ENCODE measurements at places on chromosomes 4 and X. TPM values are rescaled to one million over a fixed set of nuclear protein-coding genes. Genes with fewer than 3 reads are reported as not detected.

TEX13B gene
- polyA plus RNA-seq, result not detected

DNA sequence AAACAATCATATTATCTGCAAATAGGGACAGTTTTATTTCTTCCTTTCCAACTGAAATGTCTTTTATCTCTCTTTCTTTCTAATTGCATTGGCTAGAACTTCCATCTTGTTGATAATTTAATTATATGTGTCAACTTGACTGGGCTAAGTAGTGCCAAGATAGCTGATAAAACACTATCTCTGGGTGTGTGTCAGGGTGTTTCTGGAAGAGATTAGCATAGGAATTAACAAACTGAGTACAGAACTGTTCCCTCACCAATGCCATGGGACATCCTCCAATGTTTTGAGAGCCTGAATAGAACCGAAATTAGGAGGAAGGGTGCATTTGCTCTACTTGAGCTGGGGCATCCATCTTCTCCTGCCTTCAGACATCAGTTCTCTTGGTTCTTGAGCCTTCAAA is 1027.2 kb downstream of the FAT4 start:
- DNase-seq, result no peak

DNA sequence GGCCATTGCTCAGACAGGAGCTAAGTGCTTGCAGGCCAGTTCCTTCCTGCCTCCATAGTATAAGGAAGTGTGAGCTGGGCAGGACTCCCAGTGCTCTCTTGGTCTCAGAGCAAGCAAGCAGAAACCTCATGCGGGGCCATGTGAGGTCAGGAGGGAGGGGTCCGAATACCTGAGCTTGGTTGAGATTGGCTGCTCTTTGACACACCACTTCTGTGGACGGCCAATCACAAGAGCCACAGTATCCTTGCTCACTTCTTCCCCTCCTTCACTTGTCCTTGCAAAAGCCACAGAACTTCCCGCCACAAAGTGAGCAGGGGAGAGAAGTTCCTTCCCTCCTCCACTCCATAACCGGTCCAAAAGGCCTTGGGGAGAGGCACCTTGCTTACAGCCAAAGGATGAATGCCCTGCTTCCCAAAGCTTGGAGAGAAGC is 56.7 kb downstream of the PRPS1 start:
- DNase-seq, result no peak

DNA sequence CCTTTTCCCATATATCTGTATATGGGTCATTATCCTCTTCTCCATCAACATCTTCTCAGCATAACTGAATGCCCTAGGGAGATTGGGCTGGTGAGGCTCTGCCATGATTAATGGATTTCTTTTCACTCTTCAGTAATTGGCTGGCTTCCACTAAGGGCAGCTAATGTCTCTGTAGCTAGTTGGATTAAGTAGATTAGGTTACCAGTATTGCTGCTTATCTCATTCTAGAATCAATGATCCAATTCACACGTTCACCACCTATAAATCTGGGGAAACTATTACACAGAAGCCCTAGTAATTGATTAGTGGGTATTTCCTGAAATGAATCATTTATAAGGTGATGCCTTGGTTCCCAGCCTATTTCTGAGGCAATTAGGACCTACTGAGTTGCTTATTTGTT is 94.8 kb downstream of the KDR start:
- DNase-seq, result no peak

DNA sequence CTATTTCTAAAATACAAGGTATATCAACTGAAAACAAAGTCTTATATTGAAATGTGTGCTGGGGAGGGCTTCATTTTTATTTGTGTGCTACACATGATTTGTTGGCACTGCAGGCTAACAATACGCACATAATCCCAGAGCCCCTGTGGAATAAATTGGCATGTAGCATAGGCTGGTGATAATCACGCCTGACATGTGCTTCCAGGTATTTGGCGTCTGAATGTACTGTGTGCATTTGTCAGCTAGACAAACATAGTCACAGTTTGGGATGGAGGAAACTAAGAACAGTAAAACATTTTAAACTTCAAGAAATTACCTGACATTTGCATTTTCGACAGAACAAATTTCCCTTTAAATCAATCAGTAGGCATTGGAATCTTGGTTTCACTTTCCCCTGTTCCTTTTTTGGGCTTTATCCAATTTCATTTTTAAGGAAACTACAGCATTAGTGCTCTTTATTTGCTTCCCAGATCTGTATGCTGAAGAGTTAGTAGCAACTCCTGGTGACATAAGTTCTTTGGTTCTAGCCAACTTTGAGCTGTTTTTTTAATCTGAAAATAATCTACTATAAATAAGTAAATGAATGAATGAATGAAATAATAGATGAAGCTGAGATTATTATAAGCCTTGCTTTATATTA is 472.3 kb downstream of the PDHA2 start:
- no peak for DNase-seq

FAT4 gene
- polyA plus RNA-seq, result 5.2 TPM

- no peak for DNase-seq
Measured at GRCh38 chr4:8372506-8372905, 68.0 kb downstream of the ACOX3 start.

DNA sequence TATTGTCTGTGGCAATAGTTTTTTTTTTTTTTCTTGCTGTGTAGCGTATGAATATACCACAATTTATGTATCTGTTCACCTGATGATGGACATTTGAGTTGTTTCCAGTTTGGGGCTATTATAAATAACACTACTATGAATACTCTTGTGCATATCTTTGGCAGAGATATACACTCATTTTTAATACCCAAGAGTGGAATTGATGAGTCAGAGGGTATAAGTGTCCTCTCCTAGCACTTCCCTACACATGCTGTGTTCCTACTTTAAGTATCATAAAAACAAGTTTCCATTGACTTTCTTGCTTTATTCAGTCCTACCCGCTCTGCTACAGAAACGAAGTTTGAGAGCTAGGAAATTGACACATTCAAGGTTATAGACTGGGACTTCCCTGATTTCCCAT is 39.8 kb downstream of the XIAP start:
- DNase-seq, result no peak

DNA sequence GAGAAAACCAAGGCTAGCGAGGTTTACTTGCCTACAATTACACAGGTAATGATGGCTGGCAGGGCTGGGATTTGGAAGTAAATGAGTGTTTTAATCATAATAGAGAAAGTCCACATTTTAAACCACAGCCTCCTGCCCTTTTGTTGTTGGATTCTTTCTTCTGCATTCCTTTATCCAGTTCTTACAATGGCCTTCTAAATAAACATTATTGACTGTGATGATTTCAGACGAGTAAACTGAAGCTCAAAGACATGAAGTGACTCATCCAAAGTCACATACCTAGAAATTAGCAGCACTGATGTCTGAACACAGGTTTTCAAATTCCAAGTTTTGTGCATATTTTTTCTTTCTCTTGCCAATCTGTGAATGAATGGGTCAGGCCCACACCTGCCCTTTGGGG is 51.2 kb upstream of the C1QTNF7 start:
- no peak for DNase-seq

GRCh38 chrX:51894697-51895336 is 1.4 kb downstream of the MAGED1 start:
- no peak for DNase-seq

DNA sequence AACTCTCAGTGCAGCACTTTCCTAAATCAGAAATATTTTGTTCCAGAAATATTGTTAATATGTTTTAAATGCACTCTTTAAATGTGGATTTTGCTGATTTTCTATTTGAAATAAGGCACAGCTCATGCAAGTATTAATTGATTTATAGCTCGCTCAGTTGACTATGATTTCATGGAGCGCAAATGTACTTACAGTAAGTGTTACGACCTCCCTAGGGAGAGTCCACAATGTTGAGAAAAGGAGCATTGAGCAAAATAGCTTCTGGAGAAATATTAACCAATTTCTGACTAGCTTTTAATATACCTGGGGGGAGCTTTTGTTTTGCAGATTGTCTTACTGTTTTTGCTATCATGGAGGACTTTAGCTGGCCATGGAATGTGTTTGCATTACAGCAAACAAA is 1687.5 kb downstream of the STIM2 start:
- DNase-seq, result no peak

JCHAIN gene
- polyA plus RNA-seq, result 6.9 TPM

Data from urinary bladder (tissue), 4 donors.